Trophoblast cell (in vitro differentiated cells and primary cell): ENCODE measurements at places on chromosomes 5 and 9.

DNA sequence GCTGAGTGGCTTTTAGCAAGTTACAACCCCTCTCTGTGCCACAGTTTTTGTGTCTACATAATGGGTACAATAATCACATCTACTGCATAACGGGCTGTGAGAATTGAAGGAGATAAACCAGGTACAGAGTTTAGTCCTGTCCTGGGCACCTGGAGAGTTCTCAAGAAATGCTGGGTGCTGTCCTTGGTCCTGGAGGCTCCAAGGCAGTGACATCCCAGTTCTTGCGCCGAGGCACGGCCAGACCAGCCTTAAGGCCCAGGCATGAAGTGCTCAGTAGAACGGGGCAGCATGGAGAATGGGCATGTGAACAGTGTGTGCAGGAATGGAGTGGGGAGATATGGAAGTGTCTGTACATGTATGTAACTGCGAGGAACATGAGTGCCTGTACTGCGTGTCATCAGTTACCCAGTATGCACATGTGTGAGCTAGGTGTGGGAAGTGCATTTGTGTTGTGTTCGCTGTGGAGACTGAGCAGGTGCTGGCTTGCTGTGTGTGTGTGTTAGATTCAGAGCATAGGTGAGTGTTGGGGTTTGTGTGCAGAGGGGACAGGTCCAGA, 6.3 kb upstream of the UNC5A start:
- peak; percentile 42 for DNase-seq

DNA sequence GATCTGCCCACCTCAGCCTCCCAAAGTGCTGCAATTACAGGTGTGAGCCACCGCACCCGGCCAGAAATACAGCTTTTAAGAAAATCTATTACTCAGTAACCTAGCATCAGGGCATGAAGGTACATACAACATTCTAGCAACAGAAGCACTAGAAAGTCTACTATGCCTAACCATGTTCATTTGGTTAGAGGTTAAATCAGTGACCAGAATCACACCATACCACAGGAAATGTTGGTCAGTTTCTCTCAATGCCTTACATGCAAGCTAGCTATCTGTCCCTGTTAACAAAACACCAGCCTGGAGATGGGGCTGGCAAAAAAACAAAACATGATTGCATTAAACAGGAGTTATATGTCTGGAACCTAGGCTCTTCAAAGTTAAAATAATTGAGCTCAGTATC, 104.1 kb downstream of the STRBP start:
- DNase-seq, result no peak

DNA sequence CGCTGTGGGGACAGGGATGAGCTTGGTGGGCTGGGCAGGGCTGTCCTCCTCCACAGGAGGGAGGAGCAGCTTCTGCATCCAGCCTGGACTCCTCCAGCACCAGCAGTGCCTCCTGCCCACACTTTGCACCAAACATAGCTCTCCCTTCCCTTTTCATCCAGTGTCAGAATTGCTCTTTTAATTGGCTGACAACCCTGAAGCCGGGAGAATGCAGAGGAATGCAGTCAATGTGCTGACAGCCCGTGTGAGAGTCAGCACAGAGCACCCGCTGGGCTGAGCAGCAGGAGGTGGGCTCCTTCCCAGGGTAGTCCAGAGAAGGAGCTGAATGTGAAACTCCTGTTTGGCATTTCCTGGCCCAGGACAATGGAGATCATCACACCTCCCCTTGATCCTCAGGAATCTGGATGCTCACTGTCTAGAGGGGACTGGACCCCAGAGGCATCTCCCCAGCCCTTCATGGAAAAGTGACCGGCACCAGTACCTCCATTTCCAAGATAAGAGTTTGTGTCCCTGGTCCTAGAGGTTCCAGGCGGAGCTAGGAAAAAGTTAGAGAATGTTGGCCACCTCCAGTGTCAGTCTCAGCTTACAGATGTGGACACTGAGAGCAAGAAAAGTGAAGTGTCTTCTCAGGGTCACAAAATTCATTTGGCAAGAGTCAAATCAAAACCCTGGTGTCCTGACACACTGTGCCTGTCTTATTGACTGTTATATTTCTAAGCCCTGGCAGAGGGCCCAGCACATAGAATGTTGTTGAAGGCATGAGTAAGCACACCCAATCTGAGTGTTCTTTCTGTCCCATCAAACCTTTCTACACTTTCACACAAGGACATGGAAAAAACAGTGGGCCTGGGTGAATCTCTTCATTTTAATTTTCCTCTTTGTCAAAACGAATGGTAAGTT, 202.1 kb downstream of the SNX18 start:
- DNase-seq, result no peak

DNA sequence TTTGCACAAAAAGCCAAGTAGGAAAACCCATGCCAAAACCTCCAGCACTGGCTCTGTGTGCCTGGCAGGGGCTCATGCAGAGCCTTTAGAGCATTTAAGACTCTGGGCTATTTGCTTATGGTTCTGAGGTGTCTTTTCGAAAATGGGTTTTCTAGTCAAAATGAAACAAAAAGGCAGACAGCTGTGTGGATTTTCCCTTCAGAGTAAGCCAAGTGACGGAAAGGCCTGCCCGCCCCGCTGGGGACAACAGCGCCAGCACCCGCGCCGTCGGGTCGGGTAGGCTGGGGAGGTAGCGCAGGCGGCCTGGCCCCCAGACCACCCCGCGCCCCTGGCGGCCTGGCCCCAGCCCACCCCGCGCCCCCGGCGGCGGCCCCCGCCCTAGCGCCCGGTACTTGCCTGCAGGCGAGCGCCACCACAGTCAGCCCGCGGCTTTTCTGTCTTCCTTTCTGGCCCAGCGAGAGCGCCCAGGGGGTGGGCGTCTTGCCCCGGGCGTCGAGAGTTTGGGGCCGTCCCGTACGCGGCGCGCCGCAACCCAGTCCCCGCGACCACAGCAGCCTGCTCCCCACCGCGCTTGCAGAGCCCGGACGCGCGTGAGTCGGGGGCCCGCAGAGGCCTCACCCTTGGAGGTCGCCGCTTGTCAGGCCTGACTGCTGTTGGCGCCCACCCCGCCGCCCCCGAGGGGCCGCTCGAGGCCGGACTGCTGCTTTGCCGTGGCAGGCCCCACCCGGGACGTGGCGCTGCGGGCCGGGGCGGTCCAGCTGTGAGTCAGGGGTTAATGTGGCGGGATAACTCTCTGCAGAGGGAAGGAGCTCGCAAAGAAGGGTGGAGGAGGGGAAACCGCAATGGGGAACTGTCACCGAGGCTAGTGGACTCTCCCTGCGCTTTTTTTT, at the start of gene TICAM2:
Gene TICAM2, minus strand, starts transcription at position 779 of the 890 bp plus-strand sequence. CDS start 21,223 bp downstream, outside the sequence.
- peak; percentile 9 for DNase-seq

- no peak for DNase-seq
These were observed 33.7 kb downstream of the NACC2 start for GRCh38 chr9:136061405-136061804.

DNA sequence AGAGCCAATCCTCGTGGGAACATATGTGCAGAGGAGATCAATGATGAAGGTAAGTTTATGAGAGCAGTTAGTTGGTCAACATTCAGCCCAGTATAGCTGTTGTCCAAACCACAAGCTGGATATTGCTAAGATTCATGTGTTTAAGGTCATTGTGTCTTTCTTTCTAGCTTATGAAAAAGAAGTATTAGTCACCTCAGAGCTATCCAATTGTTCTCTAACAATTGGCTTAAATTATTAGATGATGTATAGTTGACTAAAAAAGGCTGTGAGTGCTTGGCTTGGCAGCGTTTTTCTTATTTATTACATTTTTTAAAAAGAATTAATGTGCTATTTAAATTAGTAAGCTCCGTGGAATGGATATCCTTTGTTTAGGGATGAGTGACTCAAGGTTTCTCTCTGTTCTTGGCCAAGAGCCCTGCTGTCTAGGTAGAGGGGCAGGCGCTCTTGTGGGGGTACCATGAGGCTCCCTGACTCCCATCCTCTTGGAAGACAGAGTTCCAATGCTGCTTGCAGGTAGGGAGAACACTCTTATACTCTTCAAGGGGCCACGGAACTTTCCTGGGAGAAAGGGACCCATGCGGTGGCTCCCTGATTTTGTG, 487.4 kb downstream of the IRX1 start:
- no peak for DNase-seq

DNA sequence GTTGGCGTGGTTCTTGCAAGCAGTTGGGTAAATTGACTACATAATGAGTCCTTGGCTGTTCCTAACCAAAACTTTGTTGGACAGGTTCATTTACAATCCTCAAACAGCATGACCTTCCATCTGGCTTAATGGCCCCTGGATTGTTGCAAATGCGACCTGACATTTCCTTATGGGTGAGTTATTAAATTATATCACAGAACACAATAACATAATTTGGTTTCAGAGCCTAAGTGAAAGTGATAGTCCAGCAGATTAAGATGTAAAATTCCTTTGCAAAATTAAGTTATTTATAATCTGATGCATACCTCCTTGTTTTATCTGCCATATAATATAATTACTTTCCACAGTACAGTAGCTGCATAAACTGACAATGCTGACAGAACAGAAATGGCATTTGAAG, 224.4 kb downstream of the TUSC1 start:
- no peak for DNase-seq

- no peak for DNase-seq
These were observed 601.9 kb downstream of the SEMA5A start for GRCh38 chr5:8944005-8944404.

GRCh38 chr5:120873083-120873482, 409.0 kb downstream of the PRR16 start:
- no peak for DNase-seq

DNA sequence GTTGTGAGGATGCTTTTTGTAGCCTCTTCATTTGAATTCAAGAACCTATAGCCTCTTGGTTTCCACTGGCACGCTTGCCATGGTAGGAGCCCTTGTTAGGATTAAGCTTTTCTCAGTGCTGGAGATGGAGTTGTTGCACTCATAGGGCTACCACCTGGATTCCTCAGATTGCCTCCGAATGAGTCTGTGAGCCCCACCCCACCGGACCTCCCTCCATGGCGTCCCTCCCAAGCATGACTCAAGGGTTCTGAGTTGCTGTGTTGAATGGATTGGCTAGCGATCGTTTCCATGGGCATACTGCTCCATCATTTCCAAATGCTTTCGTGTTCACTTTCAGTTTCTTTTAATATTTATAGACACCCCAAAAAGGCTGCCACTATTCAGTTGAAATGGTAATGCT, 69.9 kb downstream of the DAPK1 start:
- DNase-seq, result peak; percentile 73

GRCh38 chr5:78509145-78509865, 139.3 kb downstream of the LHFPL2 start:
- no peak for DNase-seq
